MCF 10A (cell line): ENCODE measurements at places on chromosomes 2 and 18.

DNA sequence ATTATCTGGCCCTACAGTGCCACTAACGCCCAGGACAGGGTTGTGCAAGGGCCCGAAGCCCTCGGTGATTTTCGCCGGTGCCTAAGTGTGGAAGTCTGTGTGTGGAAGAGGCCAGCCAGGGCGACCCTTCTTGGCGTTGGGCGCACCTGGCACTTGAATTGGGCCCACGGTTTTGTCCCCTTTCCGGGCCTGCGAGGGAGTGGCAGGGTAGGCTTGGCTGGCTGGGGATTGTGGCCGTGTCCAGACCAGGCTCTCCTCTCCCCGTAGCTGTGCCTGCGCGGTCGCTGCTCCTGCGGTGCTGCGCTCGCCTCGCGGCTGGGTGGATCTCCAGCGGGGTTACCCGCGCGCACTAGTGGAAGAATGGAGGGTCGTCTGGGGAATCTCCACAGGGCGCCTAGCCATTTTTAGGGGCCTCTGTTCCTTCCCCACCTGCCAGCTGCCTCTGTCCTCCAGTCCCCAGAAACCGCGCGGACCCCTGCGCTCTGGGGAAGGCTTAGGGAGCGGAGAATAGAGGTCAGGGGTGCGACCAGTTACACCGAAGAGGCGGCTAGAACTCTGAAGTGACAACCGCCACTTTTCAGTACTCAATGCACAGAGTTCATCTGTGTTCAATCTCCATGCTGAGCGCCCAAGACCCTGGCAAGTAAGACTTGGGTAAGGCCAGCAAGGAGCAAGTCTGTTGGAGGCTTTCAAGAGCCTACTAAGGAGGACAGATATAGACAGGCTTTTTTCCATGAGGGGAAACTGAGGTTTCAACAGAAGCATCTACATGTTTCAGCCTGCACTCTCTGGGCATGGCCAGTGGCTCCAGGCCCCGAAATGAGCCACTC lies 16.0 kb downstream of the EVX2 start:
- DNase-seq, result no peak

GRCh38 chr18:5424903-5425664 lies 118.7 kb downstream of the EPB41L3 start:
- DNase-seq, result peak; percentile 30

- DNase-seq, result peak; percentile 79
These were observed 11.5 kb downstream of the MFSD2B start for GRCh38 chr2:24021122-24021998.

GRCh38 chr2:28704621-28705020 lies 47.0 kb upstream of the PPP1CB start:
- DNase-seq, result no peak

DNA sequence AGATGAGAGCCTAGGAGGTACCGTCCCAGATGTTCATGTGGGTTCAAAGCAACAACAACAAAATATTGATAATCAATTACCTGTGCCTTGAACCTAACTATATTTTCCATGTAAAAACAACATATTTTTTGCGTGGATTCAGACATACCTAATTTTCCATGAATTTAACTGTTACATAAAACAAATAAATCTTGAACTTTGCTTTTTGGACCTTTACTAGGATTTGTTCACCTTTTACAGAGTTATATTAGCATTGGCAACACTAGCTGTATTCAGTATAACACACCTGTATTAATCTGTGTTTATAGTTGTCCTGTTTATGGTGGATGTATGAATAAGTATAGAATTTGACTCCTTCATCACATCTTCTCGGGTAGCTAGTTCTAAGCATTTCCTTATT lies 115.8 kb upstream of the STON1 start:
- no peak for DNase-seq

- DNase-seq, result no peak
These were observed 97.9 kb downstream of the SH3BP4 start for GRCh38 chr2:235049719-235050118.

DNA sequence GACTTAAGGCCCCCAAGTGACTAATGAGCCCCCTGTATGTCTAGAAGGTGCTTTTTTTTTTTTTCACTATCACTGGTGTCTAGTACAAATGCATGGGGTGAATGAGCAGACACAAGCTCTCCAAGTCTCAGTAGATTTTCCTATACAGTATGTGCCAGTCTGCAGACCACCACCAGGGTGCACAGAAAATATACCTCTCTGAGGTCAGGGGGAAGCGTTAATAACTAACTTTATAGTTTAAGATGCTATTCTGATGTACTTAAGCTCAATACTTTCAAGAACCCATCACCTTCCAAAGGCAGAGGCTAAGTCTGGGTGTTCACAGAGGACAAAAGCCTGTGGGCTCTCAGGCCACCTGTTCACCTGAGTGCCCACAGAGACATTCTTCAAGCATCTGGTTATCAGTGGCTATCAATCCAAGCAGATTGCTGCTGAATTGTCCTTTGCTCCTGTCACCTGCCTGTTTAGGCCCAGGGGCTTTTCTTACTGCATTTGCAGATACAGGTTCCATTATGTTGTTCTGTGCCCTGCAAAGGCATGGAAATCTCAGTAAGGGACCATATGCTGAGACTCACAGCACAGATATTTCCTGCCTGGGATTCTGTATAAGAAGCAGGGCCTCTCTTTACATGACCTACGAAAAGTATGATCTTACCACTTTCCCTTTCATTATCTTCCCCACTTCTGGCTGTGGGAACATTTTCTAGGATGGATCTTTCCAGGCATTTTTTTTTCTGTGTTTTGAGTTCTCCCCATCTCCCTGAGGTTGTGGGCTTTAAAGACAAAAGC lies 534.6 kb downstream of the TNS1 start:
- DNase-seq, result no peak

- DNase-seq, result no peak
These were observed 215.8 kb upstream of the DTNA start for GRCh38 chr18:34494359-34494696.

DNA sequence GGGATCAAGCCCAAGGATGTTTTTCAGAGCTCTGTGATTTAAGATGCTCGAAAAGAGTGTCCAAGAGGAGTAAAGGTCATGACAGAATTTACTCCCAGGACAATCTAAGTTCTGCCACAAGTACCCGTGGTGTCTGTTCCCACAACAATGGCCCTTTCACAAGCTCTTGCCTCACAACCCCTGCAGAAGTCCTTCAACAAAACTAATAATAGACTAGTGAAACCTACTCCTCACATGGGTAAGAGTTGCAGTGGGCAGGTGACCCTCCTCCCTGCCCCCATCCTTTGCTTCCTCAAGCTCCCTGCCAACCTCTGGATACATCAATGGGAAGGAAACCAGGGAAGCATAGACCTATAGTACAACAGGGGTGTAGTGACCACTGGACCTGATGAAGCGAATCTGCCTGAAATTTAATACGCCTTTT lies 34.9 kb downstream of the PTCD3 start:
- no peak for DNase-seq

GRCh38 chr2:38146275-38146906 lies 70.4 kb upstream of the CYP1B1 start:
- DNase-seq, result peak; percentile 86

GRCh38 chr2:159612255-159612901 lies 4.0 kb downstream of the BAZ2B start:
- DNase-seq, result peak; percentile 40
